NCI-H748 treated with DMSO at 0.1 percent for 48 hours (cell line): ENCODE measurements at places on chromosomes 6 and 20.
A peak's percentile ranks its signal among the peaks of the same experiment; 100 is the strongest.

DNA sequence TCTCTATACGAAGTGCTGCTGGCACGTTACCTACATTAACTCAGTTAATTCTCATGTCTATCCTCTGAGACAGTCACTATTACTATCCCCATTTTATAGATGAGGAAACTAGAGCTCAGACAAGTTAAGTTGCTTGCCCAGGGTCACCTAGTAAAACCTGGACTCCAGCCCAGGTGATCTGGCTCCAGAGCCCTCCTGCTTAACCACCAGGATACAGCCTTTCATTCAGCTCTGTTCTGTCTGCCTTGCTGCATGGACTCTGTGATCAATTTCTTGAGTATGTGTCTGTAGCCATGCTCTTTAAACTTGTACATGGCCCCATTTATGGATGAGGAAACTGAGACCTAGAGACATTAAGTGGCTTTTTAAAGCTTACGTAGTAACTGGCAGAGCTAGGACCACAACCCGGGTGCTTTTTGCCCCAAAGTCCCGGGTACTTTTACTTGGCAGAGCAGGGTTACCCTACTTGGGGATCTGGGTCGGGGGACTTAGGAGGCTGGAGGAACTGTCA is 4.7 kb downstream of the CDKN1A start:
- no peak for DNase-seq

DNA sequence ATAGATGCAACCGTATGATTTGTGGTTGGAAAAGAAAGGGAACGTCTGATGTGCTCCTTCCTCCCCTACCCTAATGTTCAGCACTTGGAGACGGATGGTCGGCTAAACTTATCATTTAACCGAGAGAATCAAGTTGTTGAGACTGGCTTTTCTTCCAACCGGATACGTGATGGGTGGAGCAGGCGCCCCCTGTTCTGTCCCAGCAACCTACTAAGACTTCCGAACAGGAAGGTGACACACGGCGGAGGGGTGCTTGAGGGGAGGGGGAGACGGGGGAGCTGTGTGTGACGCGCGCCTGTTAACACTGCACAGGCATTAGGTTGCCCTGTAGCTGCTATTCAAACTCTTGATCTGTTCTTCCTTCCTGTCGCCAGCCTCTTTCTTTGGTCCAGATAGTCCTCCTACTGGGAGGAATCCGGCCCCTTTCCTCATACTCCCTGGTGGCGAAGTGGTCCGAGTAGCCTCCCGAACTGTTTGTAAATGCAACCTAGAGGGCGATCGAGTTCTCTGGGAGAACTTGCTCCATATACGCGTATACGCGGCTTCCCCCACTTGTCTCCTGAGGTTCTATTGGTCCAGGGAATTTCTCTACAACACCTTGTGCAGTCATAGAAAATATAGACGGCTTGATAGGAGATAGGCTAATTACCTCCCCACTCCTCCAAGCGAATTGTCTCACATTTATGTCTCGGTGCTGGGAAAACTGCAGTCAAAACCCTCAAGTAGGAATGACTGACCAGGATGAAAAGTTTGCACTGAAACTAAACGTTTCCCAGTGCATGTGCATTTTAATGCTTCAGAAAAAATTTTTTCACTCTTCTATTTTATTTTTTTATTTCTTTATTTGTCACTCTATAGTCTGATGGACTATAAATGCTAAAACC is 126.0 kb upstream of the SLC2A12 start:
- peak; percentile 81 for DNase-seq

DNA sequence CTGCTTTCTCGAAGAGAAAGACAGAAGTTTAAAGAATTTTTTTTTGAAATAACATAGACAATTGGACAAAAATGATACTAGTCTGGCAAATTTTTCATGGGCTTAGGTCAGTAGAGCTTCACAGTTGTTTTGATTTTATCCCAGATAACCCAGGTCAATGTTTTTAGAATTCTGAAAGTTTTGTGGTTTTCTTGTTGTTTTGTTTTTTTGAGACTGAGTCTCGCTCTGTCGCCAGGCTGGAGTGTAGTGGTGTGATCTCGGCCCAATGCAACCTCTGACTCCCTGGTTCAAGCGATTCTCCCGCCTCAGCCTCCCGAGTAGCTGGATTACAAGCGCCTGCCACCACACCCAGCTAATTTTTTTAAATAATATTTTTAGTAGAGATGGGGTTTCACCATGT is 22.8 kb downstream of the KIF13A start:
- DNase-seq, result no peak

- DNase-seq, result no peak
These were observed 384.5 kb upstream of the SULF2 start for GRCh38 chr20:48169650-48170225.

DNA sequence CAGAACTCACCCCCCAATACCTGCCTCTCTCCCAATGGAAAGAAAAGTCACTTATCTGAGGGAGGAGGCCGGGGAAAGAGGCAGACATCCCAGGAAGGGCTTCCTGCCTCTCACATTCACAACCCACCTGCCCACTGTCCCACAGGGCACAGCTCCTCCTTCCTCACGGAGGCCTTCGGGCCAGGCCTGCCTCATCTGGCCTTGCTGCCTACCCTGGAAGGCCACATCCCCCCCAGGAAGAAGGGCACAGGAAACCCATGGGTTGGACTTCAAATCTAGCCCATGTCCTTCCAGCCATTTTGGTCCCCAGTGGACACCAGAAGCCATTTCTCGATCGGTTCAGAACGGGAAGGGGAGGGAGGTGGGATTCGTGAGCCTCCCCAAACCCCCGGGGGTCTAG is 162.0 kb downstream of the PREX1 start:
- no peak for DNase-seq

- no peak for DNase-seq
These were observed 85.8 kb downstream of the FOXF2 start for GRCh38 chr6:1475174-1475573.

- DNase-seq, result no peak
These were observed 163.0 kb downstream of the ARID1B start for GRCh38 chr6:156940221-156940620.

- DNase-seq, result no peak
These were observed 13.9 kb downstream of the MYB start for GRCh38 chr6:135195041-135195440.

- DNase-seq, result peak; percentile 81
These were observed 54.0 kb downstream of the IL20RA start for GRCh38 chr6:136990754-136991153.

DNA sequence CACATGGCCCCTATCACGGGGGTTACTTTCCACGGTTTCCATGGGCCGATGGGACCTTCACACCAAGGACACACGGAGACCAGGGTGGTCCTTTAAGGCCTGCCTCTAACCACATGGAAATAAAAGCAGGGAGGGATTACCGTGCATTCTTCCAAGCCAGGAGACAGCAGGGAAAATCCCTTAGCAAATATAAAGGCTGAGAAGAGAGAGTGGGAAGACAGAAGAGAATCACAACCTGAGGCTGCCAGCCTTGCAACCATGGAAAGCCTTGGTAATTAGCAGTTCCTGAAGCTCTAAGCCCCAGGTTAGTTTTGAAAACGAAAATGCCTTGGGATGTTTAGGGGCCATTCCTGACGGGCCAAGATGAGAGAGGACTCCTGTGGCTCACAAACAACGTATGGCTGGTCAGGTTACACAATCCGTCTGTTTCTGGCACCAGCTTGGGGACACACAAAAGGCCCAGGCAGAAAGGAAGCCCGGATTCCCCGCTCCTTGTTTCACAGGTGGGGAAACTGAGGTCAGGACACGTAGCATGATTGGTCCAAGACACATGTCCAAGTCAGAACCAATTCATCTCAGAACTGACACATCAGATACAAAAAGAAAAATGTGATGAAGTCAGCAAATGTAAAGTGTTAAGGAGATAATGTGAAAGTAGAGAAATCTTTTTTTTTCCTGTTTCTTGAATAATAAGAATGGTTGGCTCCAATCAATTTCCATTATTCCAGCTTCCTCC is 2.8 kb downstream of the PREX1 start:
- no peak for DNase-seq

DNA sequence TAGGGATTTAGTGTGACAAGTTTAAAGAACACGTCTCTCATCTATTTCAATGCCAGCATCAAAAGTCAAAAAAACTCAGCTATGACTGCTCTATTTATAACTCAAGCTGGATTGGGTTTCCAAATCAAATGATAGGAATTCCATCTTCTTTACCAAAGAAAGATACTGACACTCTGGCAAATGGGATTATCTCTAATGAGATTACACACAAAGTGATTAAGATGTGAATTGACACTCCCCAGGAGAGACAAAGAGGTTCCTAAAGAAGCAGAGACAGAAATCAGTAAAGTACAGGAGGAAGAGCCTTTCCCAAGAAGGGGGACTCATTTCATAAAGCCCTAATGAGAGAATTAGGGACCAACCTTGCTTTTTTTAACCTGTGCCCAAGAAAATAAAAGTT is 92.1 kb downstream of the ID4 start:
- DNase-seq, result no peak
